Activated T-helper 17 cell treated with anti-CD3 and anti-CD28 coated beads, Interleukin-2, amount 50 U/mL, for 72 hours (primary cell): ENCODE measurements at places on chromosomes 6 and 20. TPM values are rescaled to one million over a fixed set of nuclear protein-coding genes. Genes with fewer than 3 reads are reported as not detected.
A peak's percentile ranks its signal among the peaks of the same experiment; 100 is the strongest.

GRCh38 chr6:107418118-107418517 lies 41.2 kb downstream of the PDSS2 start:
- no peak for ATAC-seq

Gene OR2H1
- not detected for total RNA-seq

DNA sequence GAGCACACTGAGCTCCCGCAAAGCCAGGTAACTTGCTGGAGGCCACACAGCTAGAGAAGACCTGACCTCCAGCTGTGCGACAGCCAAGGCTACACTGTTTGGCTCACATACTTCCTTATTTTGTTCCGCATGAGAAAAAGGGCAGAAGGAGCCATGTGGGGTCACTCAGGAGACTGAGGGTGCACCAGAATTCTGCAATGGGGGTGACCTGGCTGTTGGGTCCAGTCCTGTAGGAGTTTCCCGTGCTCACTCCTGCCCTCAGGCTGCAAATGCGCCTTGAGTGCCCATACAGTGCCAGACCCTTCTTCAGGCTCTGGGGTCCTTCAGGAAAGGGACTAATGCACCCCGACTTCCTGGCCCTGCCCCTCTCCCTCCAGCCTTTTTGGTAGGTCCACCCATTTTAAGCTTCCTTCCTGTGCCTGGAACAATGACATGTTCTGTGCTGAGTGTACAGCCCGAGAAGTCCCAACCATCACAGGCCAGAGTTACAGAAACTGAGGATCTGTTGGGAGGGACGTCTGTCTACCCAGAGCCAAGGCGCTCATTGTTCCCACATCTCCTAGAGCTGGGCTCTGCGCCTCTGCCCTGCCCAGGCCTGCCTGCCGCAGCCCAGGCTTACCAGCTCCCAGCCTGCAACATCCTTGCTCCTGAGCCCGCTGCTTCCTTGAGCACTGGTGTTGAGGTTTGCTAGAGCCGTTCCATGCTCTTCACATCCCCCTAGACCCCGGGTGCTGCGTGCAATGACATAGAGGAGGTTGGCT lies 33.5 kb upstream of the CD93 start:
- no peak for ATAC-seq

Gene CLVS2
- not detected for total RNA-seq

Gene SIRPB1
- total RNA-seq = 1.1 TPM

Gene VSX1
- total RNA-seq = not detected

Gene SLC44A4
- total RNA-seq = 0.39 TPM

DNA sequence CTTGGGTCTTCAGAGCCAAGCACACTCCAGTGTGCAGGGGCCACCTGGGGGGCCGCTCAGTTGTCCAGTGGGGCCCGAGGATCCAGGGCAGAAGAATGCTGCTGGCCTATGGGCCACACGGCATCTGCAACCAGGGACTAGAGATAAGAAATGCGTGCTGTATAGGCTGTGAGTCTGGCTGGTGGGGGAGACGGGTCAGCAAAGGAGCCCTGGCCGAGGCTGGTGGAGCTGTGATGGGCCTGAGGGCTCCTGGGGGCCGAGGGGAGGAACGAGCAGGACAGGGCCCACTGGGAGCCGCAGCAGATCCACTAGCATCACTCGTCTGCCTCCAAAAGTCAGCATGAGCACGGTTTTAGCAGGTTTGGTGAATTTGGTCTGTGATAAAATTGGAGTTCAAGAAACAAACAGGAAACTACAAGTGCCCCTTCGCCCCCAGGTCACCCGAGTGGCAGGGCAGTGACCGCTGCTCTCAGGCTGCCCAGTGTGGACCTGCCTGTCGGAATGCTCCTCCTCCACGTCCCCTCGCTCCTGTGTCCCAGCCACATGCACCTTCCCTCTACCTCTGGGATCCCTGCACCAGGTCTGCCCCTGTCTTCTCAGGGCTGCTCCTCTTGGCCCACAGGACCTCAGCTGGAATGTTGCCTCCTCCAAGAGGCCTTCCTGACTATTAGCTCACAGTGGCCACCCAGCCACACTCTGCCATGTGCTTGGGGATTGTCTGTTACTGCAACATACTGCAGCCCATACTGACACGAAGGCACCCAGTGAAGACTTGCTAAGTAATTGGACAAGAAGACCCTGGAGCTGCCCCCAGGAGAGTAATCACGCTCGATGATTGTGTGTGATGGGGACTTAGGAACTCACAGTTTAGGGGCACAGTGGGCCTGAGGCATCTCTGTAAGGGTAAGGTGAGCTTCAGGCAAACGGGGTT lies 10.9 kb downstream of the ACSS1 start:
- ATAC-seq = no peak

DNA sequence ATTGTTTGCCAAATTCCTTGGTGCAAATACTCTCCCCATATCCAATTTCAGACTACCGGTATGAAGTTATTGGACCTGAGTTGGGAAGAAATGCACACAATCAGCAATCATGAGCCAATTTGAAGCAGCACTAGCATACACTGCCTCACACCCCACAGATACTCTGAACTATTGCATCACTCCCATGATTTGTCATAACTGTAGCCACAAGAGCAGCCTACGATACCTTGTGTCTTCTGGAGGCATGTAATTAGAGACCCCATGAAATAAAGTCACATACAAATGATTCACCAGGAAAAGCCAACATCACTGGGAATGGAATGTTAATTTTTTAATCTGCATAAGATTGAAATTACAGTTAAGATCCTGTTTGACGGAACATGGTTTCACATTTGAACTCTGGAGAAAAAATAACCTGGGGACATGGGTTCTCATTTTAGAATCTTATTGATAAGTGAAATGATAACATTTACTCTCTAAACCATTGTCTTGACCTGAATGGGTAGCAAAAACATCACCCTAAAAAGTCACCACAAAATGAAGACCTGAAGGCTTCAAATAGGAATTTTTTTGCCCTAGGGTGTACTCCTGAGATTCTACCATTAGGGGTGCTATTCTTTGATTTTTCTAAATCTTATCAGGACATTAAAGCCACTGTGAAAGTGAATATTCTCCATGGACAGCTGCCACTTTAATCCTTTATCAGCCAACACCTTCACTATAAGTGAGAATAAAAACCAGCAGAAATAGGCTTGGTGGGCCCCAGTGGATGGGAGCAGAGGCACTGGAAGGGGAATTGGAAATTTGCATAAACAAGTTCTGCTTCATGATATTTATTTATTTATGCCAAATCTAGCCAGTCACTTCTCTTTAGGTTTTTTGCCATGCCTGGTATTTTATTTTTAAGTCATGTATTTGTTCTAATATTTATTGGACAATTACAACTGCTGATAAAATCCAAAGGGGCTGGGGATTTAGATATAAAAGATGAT lies 34.5 kb upstream of the HBS1L start:
- peak; percentile 81 for ATAC-seq

Gene COL11A2
- 1.2 TPM for total RNA-seq

Gene FRK
- 0.05 TPM for total RNA-seq

Gene ELOVL2
- not detected for total RNA-seq

- ATAC-seq = no peak
Measured at GRCh38 chr6:34586327-34587040, 30.4 kb upstream of the SPDEF start.

Gene PARD6B
- total RNA-seq = 7.8 TPM

DNA sequence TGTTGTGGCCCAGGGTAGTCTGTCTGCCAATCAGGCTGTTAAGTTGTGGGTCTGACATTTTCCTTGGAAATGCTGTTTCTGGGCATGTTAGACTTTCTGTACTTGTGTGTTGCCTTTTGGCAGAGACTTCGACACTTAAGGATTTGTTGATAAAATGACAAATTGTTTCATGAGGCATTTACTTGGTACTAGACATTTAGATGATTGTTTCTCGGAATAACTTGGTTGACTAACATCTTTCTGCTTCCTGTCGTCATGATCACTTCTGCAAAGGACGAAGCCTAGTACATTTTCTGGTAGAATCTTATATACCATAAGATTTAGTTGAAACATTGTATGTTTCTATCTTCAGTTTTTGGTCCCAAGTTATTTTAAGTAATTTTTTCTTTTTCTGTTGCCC lies 34.1 kb downstream of the UTRN start:
- no peak for ATAC-seq

GRCh38 chr6:144595266-144595665 lies 310.1 kb downstream of the UTRN start:
- ATAC-seq = no peak

GRCh38 chr6:16770701-16771569 lies 9.7 kb upstream of the ATXN1 start:
- peak; percentile 52 for ATAC-seq

GRCh38 chr6:113596387-113597230 lies 260.5 kb upstream of the MARCKS start:
- ATAC-seq = no peak

Gene GNAS-AS1
- 1.0 TPM for total RNA-seq

DNA sequence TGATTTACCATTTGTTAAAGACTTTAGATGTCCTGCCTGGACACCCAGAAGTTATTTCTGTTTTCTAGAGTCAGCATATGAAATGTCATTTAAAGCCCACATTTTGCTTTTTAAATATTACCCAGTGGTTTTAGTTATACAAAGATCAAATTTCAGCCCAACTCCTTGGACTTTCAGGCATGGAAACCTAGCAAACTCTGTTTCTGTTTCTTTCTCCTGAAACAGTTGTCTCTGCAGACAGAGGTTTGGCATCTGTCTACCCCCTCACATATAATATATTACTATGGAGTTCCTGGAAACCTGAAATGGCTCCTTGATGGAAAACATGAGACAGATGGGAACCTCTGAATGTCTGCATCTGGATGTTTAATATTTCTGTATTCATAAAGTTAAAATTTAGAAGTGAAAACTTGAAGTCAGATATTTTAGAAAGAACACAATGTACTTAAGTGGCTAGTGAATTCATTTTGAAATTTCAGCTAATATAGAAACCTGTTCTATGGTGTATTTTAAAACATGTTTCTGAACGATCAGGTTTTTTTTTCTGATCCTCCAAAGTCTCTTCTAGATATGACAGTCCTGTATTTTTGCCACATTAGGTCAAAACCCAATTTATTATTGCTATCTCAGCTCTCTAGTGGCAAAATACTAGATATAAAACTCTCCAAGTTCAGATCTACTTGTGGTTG lies 743.3 kb downstream of the CD109 start:
- ATAC-seq = no peak

Gene DDR1
- total RNA-seq = 3.0 TPM

DNA sequence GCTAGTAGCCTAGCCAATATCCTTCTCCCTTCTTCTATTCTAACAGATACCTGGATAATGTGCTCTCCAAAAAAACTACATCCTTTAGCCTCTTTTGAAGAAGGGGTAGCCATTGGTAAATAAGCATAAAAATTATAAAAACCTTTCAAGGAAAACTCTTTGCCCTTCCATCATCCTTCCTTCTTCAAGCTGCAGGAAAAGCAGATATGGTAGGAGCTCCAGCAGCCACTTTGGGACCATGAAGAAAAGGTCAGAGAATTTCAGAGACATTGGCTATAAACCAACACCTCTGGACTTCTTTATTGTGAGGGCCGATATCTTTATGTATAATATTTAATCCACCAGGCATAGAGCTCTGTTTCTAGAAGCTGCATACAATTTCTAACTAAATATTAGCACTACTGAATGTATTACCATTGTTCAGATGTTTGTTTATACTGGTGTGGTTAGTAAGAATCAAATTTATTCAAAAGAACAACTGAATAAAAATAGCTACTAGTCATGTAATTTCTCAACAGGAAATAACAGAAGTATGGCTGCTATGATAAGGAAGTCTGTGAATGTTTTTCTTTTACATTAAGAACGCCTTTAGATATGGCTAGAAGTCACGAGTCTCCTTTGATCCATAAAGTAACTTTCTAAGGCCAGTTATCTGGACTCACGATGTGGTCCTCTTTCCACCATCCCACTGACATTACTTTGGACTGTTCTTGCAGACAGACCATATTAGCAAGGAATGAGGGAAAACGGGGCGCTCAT lies 32.2 kb downstream of the MYLK4 start:
- no peak for ATAC-seq

DNA sequence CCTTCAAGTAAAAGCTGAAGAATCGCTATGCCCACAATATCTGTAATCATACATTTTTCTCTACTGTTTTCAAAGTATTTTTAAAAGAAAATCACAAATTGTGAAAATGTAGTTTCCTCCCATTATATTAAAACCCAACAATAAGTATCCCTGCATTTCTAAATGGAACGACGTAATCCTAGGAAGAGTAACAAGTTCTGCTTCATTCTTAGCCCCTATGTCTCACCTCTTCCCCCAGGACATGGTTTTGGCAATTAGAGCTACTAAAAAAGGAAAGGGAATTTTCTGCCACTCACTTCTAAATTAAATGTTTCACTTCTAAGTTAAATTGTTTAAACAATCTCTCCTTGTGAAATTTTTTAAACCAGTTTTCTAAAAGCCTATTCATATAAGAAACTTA lies 47.4 kb downstream of the TBPL1 start:
- ATAC-seq = no peak

Gene TREML1
- total RNA-seq = not detected

DNA sequence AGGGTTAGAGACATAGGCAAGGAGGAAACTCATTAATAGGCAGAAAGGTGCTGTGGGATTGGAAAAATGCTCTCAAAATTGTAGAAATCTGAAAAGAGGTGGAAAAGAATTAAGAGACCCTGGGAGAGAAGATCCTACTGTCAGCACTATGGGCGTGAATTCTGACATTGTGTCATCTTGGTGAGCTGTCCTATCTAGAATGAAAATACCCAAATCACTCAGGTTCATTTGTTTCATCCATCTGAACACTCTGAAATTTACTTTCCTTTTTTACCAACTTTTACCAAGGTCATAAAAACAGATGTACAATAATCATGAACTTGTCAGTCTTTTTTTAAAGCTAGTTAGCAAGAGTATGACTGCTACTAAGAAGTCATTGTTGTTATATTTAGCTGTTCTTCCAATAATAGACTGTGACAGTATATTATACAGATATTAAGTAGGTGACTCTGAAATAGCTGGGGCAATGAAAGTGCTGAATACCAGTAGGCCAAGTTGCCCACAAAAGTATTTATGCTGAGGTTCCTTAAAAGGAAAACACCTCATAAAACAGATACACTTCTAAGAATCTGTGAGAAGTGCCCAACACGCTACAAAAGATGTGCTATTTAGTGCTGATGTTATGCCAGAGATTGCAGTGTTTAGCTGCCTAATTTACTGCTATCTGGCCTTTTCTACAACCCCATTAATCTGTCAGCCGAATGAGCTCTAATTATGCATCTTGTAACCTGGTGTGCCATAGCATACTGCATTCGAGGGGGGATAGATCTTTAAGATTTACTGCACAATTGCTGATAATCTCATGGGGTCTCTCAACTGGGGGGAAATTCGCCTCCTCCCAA lies 217.5 kb upstream of the SUPT3H start:
- peak; percentile 86 for ATAC-seq

GRCh38 chr20:50724851-50725723 lies 6.3 kb upstream of the PARD6B start:
- peak; percentile 97 for ATAC-seq

GRCh38 chr6:105177556-105177955 lies 2.3 kb downstream of the POPDC3 start:
- ATAC-seq = no peak

DNA sequence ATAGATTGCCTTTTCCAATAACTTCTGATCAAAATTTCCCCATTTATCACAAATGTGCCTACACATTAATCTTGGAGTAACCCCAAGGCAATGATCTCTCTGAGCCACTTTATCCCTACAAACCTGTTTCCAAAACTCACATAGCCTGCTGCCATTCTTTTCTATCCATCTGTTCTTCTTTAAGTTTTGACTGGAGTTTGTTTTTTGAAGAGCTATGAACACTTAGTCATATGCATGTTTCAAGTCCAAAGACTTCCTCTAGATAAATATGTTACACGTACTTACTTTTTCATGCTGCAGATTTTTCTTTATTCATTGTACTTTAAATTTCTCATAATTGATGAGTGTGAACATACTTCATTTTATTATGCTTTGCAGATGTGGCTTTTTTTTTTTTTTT lies 488.9 kb upstream of the CITED2 start:
- ATAC-seq = no peak
